Astrocyte of the cerebellum (primary cell): ENCODE measurements at places on chromosomes 1 and 21.

DNA sequence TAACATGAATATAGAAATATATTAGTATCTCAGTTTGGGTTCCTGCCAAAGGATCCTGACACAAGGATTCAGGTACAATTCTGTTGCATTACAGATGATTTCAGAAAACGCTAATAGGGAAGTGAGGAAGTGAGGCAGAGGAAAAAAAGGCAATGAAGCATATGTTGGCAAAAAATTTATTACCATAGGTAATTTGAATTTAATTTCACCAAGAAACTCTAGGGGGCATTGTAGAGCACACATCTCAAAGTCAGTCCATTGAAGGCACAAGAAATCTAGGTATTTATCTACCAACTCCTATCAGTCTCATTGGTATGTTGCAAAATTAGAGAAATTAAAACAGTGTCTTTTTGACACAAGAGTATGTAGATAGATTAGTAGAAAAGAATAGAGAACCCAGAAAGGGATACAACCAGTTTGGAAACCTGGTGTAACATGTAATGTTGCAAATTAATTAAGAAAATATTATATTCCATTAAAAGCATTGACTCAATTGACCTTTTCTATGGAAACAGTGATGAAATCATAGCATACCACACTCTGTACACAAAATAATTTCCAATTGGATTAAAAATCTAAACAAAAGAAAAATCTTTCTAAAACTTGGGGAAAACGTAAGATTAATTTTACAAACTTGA, 104.9 kb upstream of the SNX7 start:
- no peak for DNase-seq

DNA sequence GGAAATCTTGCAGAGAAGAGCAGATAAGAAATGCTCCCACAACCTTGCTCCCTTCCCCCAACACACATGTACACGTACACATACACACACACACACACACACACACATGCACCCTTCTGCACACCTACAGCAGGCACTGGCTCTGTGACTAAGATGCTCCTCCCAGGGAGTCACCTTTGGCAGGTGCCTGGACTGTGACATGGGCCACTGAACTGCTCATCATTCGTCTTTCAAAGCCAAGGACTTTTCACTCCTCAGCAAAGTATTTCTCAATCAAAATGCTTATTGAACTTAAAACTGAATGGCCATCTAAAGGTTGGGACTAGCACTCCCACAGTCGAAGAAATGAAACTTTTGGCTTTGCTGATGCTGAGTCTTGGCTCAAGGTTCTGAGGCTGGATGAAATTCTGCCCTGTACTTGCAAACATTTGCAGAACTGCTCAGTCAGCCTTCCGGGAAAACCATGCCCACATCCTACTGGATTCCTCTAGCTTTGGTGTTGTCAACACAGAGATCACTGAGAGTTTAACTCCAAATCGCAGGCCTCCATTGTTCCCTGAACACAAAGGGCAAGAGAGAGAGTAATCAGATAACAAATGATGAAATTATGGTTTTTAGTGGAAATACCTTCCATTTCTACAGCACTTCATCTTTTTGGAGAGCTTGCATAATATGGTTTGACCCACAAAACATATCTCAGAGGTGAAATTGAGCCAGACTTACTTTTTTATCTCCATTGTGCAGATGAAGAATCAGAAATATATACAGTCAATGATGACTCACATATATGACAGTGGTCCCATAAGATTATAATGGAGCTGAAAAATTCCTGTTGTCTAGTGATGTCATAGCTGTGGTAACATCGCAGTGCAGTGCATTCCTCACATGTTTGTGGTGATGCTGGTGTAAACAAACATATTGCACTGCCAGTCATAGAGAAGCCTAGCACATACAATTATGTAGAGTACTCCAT, 72.4 kb upstream of the BCAR3 start:
- DNase-seq: peak; percentile 89

DNA sequence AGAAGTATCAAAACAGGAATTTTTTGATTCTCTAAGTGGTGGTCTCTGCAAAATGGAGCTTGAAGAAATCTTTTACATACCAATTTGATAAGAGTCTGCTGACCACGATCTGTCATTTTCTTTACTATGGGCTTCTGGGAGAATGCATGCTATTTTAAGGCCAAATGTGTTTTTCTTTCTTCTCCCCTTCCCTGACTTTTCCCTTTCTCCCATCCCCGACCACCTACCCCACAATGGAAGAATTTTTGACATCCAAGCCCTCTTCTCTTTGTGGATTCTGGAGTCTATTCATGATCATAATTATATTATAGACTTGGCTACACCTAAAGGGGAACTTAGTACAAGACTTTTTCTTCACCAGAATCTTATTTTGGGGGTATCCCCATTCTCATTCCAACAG, 31.3 kb downstream of the CNIH4 start:
- no peak for DNase-seq

GRCh38 chr21:25901330-25901979, 166.7 kb downstream of the GABPA start:
- no peak for DNase-seq

DNA sequence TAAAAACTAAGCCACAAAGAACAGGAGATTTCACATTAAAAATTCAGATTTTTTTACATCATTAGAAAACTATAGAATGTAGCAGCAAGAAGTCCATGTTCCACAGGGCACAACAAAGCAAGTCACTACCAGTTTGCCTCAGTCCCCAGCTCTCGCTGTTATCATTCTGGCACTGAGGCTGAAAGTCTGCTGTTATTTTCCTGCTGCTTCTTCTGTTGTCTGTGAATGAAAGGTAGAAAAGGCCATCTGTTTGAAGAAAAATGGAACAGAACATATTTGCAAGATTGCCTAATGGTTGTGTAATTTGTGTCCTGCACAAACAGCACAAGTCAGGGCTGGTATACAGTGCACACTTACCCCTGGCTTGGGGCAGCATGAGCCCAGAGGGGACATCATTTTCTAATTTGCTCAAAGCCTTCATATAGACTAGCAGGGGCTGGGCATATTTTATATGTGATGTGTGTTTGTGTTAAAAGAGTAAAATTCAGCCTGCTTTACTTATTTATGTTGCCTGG, 105.6 kb upstream of the COG2 start:
- no peak for DNase-seq

GRCh38 chr1:161185732-161186311, 8.5 kb upstream of the B4GALT3 start:
- DNase-seq: no peak

GRCh38 chr21:25979845-25980616, 190.5 kb downstream of the APP start:
- DNase-seq: no peak

DNA sequence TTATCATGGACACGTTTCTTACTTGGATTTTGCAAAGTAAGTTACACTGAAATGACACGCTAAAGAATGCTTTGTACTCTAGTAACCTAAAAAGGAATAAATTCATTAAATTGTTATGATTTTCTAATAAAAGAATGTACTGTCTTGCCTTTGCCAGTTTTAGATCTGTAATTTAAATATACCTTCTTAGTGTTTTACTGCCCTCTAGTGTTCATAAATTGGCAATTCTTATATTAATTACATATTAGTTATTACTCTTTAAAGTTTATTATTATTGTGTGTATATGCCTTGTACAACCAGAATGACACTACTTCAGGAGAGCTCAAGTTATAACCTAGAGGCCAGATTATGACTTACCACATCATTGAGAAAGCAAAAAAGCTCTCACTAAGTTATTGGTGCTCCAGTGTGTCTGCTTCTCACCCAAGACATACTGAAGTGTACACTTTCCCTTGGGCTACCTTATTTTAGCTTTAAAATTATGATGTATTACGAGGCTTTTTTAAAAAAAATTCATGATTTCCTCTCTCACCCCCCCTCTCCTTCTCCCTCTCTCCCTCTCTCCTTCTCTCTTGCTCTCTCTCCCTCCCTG, 169.9 kb downstream of the HS2ST1 start:
- peak; percentile 19 for DNase-seq

DNA sequence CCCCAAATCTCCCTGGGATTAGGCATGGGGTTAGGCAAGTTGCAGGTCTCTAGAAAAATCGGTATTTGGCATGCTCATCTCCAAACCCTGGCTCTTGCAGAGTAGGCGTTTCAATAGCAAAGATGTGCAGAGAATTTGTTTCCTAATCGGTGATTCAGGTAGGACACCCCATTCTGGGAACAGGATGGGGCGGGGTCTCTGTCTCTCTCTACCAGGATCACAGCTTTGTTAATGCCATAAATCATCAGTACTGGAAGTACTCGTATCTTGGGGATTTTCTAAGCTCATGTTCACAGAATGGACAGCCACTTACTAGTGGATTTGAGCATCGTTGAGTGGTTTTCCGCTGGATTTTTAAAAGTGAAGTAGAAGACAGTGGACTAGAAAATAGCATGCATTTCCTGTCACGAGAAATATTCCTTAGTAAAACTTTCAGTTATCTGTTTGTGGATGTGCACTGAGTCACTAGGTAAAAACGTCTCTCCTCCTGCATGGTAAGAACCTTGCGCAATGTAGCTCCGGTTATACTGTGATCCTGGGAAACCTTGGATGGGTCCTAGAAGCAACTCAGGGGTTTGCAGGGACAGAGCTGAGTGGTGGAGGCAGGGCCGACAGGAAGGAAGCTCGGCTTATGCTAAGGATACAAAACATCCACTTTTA, 5.1 kb downstream of the TMEM51 start:
- DNase-seq: no peak

DNA sequence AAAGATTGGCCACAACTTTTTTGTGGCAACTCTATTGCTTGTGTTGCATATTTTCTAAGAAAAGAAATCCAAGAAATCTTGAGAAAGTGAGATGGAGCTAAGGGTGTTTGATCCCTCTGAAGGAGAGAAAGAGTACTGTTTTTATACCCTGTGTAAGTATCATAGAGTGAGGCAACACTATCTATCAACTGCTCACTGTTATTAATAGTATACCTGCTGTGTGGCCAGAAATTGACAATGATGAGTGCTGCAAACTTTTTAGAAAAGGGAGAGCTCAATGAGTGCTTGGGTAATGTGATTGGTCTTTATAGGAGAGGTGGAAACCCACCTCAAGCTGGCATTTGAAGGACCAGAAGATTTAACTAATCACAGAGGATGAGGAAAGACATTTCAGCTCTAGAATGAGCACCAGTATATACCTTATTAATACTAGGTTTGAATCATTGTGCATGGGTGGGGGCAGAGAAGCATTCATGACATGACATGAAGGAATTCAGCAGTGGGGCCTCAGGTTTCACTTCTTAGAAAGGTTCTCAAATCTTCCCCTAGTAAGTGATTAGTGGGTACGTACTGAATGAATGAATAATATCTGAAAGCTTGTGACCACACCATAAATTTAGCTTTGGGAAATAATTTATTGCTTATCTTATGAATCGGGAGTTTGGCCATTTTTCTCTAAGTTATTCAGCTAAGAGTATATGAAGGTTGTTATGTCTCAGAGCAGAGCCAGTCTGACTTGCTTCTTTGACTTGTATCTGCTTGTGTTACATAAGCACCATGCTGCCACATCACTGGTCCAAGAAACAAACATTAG, 169.2 kb upstream of the SGIP1 start:
- DNase-seq: no peak

- DNase-seq: no peak
Observed at GRCh38 chr1:112395256-112395820, 676 bp upstream of the CTTNBP2NL start.

GRCh38 chr1:197465528-197466327, 197.7 kb downstream of the CRB1 start:
- DNase-seq: no peak

GRCh38 chr1:152244576-152245273, 20.7 kb upstream of the HRNR start:
- no peak for DNase-seq

- no peak for DNase-seq
Observed at GRCh38 chr1:221715321-221716169, 26.3 kb downstream of the DUSP10 start.

- no peak for DNase-seq
Observed at GRCh38 chr1:172069051-172069450, 227.8 kb downstream of the DNM3 start.

DNA sequence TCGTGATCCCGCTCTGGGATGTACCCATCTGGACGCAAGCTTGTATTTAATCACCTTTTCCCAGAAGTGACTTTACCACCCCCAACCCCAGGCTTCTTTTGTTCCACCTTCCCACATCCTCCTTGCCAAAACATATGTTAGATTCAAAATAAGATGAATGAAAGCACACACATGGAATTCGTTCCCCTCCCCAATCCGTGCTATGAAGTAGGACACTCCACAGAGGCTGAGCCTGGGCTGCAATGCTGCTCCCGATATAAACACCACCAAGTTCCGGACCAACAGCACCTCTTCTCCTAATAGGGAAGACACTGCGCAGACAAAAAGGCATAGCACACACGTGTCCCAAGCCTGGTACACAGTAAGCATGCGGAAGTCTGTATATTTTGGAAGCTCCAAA, 86.1 kb downstream of the CLSTN1 start:
- DNase-seq: no peak

DNA sequence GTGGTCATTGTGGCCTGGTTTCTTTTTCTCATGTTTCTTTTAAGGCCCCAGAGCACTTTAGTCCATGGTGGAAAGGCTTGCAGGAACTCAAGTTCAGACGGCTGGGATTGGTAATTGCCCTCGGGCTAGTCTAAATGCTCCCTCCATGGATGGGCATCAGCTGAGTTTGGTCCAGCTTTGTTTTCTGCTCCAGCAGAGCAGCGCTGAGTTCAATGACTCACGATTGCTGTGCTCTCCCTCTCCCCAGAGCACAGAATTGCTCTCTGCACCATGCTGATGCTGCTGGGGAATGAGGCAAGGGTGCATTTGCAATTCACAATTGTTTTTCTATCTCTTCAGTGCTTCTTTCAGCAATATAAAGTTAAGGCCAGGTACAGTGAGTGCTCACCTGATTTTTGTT, 1.8 kb upstream of the OR2T6 start:
- no peak for DNase-seq

DNA sequence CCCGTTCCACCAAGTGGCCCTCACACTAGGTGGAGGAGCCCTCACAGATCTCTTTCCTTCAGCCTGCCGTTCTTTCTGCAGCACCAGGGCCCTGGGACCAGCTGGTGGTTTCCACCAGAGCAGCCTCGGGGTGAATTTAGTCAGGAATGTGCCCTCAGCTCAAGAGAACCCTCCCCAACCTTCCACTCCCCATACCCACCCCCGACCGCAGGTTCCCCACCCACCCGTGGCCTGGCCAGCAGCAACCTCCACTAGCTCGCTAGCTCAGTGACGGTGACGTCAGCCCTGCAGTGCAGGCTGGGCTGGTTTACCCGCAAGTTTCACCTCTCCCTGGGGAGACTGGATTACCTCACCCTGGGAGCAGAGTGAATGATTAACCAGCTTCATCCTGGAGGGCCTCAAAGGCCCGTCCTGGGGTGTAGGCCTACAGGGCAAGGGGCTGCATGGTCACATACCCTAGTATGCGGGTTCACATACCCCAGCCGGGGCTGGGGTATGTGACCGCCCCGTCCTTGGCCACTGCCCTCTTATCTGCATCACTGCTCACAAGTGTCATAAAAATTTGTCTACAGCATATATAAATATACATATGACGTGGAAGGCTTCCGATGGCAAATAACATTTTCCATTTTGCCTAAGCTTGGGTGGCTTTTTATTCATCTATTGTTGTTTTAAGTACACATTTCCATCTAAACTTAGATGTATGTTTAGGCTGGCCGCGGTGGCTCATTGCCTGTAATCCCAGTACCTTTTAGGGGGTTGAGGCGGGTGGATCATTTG, 24.5 kb downstream of the ELF3 start:
- DNase-seq: peak; percentile 92
